Vein endothelial cell (primary cell): ENCODE measurements at places on chromosomes 1 and 21. TPM values are rescaled to one million over a fixed set of nuclear protein-coding genes. Genes with fewer than 3 reads are reported as not detected.

F11R gene
- 144 and 239 TPM in 2 replicates for total RNA-seq

SMCP gene
- total RNA-seq: not detected in 2 replicates

CTH gene
- total RNA-seq: 1.8 and 2.6 TPM in 2 replicates

CD101 gene
- total RNA-seq: 0.10 and 0.65 TPM in 2 replicates

ZMYND12 gene
- 0.48 TPM in 1 of 2 replicates, not detected in the other for total RNA-seq

GPR52 gene
- total RNA-seq: 1.6 and 2.0 TPM in 2 replicates

CELA2A gene
- not detected in 2 replicates for total RNA-seq

POU2F1 gene
- 10.5 and 13.7 TPM in 2 replicates for total RNA-seq

ZFP69 gene
- 2.0 and 2.2 TPM in 2 replicates for total RNA-seq

PLA2G4A gene
- total RNA-seq: 20.3 and 30.4 TPM in 2 replicates

CYP2J2 gene
- under 0.01 and 0.19 TPM in 2 replicates for total RNA-seq

GNG4 gene
- 0.19 TPM in 1 of 2 replicates, not detected in the other for total RNA-seq

LRRC40 gene
- total RNA-seq: 22.9 and 30.1 TPM in 2 replicates

NECTIN4 gene
- total RNA-seq: under 0.01 and 0.65 TPM in 2 replicates

ZNF683 gene
- not detected in 2 replicates for total RNA-seq

SLFNL1 gene
- total RNA-seq: 0.33 and 0.57 TPM in 2 replicates

CASQ1 gene
- total RNA-seq: not detected in 2 replicates

TRIM67 gene
- total RNA-seq: not detected in 2 replicates

CSMD2 gene
- 0.19 TPM in 1 of 2 replicates, not detected in the other for total RNA-seq

ANGPTL3 gene
- not detected in 2 replicates for total RNA-seq

SEC16B gene
- total RNA-seq: 0.65 and 1.2 TPM in 2 replicates

PTPRF gene
- 173 and 288 TPM in 2 replicates for total RNA-seq
